ENCODE measurements at places on chromosomes 2 and 18.

DNA sequence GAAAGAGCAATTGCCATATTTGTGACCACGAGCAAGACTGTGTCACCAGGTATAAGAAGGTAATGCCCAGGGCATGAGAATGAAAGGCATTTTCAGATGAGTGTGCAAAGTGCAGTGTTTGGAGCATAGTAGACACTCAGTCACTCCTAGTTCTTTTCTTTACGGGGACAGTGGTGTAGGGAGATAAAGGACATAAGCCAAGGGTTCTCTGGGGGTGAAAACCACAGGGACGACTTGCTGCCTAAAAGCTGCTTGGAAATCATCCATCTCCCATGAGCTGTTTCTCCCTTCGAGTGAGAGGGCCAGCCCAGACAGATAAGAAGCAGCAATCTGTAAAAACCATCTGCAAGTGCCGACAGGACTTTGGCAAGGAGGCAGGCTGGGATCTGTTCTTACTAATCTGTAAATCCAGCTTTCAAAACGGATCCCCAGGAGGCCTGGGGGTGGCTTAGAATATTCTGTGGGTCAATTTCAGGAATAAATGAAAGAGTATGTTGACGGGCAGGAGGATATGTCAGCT is 221.6 kb downstream of the LPIN1 start:
- peak; percentile 50 for DNase-seq

- no peak for DNase-seq
These were observed 348.9 kb downstream of the RND3 start for GRCh38 chr2:150138587-150138986.

- DNase-seq = no peak
These were observed 500.0 kb upstream of the SETBP1 start for GRCh38 chr18:44180683-44181082.

GRCh38 chr18:23479829-23480505 is 23.3 kb upstream of the RMC1 start:
- DNase-seq = no peak

- peak; percentile 88 for DNase-seq
These were observed 813 bp upstream of the MEIS1 start for GRCh38 chr2:66433945-66434678.

DNA sequence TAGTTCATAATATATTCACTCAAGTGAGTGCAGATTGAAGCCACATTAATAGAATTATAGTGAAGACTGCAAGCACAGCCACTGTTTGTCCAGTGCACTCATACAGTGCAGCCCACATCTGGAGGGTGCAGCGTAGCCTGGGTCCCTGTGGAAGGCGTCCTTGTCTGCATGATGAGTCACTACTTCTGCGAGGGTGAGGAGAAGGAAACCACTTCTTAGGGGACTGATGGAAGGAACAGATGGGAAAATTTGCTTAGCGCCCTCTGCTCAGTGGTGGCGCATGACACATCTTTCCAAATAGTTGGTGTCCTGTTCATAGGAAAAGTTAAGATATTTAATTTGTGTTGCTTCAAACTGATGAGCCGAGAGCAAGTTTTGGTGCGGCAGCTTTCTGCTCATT is 330.4 kb upstream of the SMIM21 start:
- no peak for DNase-seq

GRCh38 chr2:140091926-140092325 is 1311.7 kb upstream of the NXPH2 start:
- no peak for DNase-seq

DNA sequence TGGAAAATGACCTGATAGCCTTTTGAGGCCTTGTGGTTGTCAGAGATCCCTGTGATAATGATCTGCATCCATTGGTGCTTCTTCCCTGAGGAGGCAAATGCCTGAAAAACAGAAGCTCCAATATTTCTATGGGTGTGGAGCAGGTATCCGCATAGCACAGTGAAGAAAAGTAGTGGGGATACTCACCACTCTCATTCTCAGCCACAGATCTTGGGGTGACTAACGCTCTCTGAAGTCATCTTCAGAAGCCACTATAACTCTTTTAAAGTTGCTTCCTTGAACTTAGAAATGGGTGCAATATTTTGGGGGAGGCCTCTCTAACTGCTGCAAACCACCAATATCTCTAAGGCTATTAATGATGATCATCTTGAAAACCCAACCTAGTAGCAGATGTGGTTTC is 46.2 kb downstream of the ARHGAP15 start:
- DNase-seq = no peak

GRCh38 chr2:95071856-95072255 is 46.3 kb downstream of the MAL start:
- no peak for DNase-seq

DNA sequence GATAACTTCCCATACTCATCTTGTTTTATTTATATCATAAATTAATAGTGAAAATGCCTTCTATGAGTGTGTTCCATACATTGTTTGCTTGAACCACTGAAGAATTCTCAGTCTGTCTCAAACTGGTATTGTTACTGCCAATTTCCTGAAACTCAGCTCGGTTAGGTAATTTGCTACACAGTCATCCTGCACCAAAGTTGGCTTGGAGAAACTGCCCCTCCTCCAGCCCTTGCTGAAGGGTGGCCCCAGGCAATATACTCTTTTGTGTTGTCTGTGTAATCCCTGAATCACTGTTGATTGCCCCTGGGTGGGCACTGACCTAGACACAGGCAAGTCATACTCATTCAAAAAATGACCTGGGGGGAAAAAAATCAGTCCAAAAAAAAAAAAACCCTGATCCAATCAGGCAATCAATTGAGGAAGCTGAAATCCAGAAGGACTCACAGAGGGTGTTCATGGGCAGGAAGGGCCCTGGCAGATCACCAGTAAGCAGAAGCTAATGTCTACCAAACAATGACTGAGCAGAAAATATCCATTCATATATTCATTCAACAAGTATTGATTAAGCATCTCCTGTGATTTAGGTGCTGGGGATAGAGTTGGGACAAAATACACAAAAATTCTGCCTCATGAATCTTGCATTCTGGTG is 3.8 kb upstream of the SESTD1 start:
- no peak for DNase-seq

GRCh38 chr18:42458226-42458625 is 503.2 kb downstream of the PIK3C3 start:
- peak; percentile 35 for DNase-seq

DNA sequence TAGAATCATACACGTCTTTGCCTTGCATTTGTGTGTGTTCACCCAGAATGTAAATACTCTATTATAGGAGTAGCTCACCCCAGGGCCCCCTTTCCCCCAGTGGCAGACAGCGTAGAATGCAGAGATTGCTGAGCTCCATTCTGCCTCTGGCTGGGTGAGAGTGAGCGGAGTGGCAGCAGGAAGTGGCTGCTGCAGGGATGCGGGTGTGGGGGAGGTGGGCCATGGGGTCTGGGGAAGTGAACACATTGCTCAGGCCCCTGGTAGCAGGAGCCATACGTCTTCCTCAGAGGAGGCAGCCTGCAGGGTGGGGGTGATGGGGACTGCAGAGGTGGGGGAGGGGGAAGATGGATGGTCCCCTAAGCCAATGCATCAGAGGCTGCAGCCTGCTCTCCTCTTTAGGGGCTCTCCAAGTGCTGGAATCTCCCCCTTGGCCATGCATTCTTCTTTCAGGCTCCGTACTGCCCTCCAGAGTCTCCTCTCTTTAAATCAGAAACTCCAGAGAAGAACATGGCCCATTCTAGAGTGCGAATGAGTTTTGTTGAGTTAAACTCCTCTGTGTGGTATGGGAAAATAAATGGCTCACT is 72.2 kb downstream of the CELF4 start:
- no peak for DNase-seq

- no peak for DNase-seq
These were observed 1.3 kb upstream of the PSMD14 start for GRCh38 chr2:161306919-161307318.

DNA sequence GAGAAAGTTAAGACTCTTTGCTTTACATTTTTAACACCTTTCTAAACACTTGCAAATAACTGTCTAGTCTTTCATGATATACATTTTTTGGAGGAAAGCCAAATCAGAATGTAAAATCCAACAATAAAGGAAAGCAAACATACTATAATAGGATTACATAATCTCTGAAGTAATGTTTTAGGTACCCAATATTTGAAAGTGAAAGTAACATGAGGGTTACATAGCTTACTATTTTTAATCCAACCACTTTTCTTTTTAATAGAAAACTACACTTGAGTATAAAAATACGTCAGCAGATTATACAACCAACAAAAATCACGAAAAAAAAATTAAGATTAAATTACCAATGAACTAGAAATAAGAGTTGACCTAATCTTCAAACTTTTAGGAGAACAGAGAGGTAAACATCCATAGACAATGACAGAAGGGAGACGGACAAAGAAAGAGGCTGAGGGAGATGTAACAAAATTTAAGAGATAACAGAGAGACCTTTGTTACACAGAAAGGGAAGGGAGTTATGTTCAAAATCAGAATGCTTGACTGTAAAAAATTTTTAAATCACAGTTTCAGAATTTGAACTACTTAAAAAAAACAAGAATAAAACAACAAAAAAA is 150.0 kb downstream of the IKZF2 start:
- DNase-seq = no peak

DNA sequence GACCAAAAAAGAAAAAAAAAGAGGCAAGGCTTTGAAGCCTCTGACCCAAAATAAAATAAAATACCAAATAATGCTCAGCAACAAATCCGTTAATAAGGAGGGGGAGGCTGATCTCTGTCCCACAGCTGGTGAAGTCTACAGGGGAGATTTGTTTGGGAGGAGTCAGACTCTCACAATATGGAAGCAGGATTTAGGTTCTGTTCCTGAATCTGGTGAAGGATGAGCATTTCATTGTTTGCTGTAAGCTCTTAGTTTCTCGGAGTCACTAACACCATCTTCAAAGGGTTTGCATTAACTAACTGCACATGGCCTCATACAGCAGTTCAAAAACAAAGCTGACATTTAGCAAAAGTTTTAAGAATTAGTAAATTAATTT is 339.4 kb upstream of the TNP1 start:
- no peak for DNase-seq

GRCh38 chr2:177193240-177193639 is 19.4 kb upstream of the HNRNPA3 start:
- peak; percentile 19 for DNase-seq

Measured in eye (tissue), 1 donor.